Stimulated activated CD8-positive, alpha-beta memory T cell treated with anti-CD3 and anti-CD28 coated beads, Interleukin-4, amount 100 ng/mL, for 4 hours (primary cell): ENCODE measurements at places on chromosomes 5 and 9.

- no peak for DNase-seq
Observed at GRCh38 chr9:19550009-19550408, 141.2 kb downstream of the ACER2 start.

DNA sequence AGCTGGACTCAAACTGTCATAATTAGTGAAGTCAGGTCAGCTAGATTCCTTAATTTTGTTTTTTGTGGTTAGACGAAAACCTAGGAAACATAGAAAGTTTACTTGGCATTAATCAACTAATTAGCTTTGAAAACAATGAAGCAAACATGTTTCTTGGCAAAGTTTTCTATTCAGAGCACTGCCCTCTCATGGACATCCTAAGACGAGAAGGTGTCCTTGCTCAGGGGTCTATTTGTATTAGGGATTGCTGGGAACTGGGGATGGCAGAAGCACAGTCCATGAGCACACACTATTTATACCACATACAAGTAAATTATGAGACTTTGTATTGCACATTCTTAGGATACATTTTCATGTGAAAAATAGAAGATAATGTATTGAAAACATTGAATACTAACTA is 49.7 kb downstream of the POC5 start:
- no peak for DNase-seq

- no peak for DNase-seq
Observed at GRCh38 chr9:76198336-76198735, 195.9 kb downstream of the RFK start.

DNA sequence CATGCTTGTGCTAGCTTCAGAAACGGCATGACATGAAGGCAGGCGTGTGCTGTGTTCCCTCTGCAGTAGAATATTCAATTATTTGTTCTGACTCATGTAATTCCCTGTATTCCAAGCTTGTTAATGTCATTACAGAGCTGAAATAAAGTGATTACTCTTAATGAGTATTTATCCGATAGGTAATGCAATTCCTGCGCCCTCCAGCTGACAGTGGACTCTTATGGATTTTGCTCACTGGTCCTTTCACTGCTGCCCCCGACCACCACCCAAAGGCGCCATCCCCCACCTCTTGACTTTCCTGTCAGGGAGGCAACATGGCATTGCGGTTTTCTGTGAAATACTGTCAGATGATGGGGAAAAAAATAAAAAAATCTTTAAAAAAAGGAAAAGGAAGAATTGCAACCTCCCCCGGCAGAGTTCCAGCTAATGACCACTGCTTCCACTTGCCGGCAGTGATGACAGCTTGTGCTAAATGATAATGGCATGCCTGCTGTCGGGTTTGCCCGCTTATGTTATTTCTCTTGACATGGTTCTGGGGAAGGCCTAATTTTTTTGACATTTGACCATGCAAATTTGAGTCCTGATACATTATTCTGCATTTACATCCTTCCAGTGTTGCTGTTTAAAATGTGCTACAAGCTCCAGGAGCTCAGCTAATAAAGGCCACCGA is 335.3 kb upstream of the ADAMTS16 start:
- no peak for DNase-seq

- no peak for DNase-seq
Observed at GRCh38 chr9:113803811-113804589, 72.1 kb upstream of the ZNF618 start.

GRCh38 chr5:24788829-24789514 is 144.2 kb upstream of the CDH10 start:
- DNase-seq: no peak

GRCh38 chr9:136644593-136645351 is 17.9 kb upstream of the EGFL7 start:
- peak; percentile 43 for DNase-seq

DNA sequence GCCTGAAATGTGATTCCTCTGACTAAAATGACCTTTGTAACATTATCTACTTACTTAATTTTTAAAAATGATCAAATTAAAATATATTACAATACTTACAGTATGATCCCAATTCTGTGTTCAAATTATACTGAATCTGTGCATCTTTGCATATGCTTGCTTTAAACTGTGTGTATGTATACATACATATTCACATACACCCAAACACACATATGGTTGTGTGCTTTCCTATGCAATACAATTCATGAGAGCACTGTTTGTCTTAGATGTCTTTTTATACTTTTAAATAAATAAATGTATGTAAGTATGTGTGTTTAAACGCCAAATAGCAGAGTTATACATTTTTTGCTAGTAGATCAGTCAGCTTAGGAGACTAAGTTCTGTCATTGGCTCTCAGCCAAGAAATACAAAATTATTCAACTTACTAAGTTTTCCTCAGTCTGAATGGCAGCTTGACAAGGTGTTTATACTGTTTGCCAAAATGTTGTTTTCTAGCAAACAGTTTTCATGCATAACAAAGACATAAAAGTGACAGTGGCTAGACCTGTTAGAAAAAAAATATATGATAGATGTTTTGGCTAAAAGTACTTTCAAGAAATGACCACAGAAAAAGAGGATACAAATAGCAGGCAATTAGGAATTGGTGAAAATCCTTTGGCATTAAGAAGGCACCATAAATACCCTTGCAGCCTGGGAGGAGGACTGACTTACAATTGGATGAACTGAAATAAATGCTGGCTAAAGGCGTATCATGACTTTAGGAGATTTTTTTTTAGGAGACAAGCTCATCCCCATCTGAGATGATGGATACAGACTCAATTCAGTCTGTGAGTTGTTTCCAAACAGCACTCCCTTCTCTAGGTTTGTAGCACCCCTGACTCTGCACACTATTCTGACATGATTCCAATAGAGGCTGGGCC is 7.9 kb downstream of the TICAM2 start:
- DNase-seq: no peak

- DNase-seq: no peak
Observed at GRCh38 chr9:4622016-4622415, 40.1 kb upstream of the PLPP6 start.

DNA sequence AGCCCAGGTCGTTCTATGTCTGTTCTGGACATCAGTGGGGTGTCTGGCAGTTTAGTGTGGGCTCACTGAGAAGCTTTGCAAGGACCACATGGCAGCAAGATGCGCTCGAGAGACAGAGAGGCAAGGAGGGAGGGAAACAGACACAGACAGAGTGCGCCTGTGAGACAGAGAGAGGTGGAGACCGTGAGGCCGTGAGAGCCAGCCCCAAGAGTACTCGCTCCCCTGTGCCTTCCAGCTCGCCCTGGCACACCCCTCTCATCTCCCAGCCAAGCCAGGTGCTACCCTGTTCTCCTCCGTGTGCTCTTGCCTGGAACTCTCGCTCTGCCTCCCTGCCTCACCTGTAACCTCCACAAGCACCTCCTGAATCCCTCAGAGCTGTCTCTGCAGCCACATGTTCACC is 106.8 kb downstream of the EHMT1 start:
- no peak for DNase-seq

GRCh38 chr5:154542581-154542980 is 64.6 kb upstream of the HAND1 start:
- no peak for DNase-seq

DNA sequence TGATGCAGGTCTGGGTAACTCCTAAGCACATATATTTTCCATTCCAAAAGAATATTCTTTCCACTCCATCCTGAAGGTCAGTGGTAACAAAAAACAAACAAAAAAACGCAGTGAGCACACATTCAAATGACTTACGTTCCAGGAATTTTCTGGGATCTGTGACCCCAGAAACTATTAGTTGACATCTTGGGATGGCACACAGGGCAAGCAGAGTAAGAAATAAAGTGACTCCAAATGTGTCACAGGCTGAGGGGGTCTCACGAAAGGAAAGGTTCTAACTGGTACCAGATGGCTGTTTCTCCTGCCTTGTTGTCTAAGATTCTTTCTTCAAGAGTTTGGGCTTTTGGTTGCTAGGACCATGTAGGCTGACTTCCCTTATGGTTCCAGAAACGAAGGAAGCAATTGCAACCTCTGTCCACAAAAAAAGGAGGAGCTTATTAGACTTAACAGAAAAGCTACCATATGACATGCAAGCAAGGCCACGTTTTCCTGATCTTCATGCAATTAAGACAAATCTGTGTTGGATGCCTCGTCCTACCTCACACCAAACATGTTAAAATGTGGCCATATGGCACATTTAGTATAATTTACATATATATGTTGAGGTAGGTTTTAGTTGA is 32.7 kb downstream of the PTGS1 start:
- DNase-seq: no peak

GRCh38 chr9:24118190-24118589 is 292.1 kb upstream of the ELAVL2 start:
- DNase-seq: no peak

- no peak for DNase-seq
Observed at GRCh38 chr9:110133059-110133458, 74.9 kb downstream of the C9orf152 start.

- DNase-seq: no peak
Observed at GRCh38 chr5:154729613-154730012, 25.6 kb upstream of the LARP1 start.

DNA sequence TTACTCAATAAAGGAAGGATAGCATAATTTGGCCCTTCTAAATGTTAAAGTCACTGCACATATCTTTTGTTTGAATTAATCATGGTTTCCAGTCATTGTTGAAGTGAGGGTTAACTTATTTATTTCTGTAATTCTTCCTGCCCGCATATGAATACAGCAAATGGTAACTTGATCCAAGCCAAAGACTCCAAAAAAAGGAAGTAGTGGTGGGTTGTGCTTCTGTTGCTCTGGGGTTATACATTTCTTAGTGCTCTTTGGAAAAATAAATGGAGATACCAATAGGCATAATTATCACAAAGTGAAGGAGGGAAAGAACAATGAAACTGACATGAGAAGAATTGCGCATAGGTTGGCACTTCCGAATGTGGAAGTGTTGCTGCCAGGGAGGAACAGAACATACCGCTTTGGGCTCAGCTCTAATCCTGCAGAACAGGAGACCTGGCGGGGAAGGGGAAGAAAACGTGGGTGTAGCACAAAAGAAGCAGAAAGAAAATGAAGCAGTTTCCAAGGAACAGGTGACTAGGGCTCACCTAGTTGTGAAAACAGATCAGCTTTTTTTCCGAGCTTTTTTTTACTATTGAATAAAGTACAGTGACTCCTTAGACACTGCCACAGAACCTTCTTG is 69.7 kb upstream of the TAF11L2 start:
- DNase-seq: no peak

DNA sequence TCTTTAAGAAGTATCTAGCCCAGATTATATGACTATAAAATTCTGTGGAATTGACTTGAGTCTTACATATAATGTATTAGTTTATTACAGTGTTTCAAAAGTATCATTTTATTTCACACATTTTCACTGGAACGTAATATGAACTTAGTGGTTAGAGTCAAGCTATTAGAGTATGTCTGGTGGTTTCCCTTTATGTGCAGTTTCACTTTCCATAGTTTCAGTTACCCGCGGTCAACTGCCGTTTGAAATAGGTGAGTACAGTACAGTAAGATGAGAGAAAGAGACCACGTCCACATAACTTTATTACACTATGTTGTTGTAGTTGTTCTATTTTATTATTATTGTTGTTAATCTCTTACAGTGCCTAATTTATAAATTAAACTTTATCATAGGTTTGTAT is 50.5 kb downstream of the COMMD10 start:
- DNase-seq: no peak

DNA sequence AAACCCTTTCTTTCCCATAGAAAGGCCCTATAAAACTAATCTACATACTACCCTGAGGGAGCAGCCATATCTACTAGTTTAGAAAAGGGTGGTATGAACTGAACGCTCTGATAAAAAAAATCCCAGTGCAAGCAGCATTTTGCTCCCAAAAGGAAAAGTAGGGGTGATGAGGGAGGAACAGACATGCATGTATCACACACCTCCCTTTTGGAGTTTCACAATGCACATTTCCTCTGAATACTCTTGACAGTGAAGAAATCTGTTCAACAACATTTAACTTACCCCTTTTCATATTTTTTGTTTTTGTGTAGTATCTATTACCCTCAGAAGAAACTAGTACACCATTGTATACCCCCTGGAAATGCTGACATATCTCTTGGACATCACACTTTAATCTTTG is 411.4 kb downstream of the MAT2B start:
- no peak for DNase-seq

DNA sequence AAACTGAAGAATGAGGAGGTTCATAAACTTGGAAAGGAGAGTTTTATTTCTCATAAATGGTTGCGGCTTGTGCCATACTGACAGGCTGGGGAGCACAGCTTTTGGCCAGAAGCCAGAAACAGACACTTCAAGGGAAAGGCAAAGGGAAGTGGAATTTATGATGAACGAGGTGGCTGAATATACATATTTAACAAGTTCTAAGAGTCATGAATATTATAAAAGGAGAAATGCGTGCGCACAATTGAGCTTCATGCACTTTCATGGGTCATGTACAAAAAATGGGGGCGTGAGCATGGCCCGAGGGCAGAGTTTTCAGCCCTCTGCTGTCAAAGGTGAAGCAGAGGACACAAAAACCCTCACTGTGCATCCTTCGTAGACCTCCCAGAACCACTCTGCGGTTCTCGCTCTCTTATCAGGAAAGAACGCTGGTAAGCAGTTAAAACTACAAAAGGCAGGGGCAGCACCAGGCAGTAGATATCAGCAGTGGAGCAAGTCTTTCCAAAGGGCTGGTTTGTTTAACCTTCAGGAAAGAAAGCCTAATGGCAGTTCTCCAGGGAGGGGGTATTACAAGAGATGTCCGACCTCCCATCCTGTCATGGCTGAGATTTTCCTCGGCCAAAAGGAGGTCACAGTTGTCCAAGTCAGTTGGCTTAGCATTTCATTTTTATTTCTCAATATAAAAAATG is 29.0 kb downstream of the AUH start:
- no peak for DNase-seq

GRCh38 chr9:129810116-129810515 is 7.1 kb downstream of the TOR1B start:
- DNase-seq: no peak

GRCh38 chr9:114790521-114790920 is 15.3 kb downstream of the TNFSF15 start:
- DNase-seq: no peak

- no peak for DNase-seq
Observed at GRCh38 chr5:80959768-80960442, at the start of gene RASGRF2. TSS of gene RASGRF2 (plus strand) at chr5:80960363. CDS start at chr5:80960739, 376 bp downstream.

DNA sequence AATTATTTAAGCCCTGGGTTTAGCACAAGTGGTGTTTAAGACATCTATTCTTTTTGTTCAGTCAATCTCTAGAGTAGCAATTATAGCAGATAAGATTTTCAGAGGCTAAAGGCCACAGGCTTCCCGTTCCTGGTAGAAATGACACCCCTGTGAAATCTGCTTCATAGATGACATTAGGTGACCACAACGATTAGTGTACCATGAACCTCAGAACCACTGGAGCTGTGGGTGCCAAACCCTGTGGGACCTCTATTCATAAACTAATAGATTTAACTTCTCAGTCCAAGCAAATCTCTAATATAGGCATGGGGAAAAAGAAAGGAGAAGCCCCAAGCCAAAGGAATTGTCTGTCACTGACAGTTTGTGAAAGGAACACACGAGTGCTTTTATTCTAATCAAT is 207.4 kb downstream of the ARRDC3 start:
- DNase-seq: no peak
